ENCODE measurements at places on chromosomes 3 and 15.

DNA sequence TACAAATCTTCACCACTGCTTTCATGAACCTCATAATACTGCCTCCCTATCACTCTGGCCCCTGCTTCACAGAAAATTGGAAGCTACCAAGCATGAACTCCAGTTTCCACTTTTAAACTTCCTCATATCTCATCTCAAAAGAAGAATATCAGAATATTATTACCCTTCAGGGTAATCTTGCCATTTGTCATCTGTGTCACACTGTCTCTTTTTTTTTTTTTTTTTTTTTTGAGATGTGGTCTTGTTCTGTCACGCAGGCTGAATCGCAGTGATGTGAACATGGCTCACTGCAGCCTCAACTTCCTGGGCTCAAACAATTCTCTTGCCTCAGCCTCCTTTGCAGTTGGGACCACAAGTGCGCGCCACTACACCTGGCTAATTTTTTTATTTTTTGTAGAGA lies 80.4 kb upstream of the TCF12 start:
- no peak for DNase-seq

DNA sequence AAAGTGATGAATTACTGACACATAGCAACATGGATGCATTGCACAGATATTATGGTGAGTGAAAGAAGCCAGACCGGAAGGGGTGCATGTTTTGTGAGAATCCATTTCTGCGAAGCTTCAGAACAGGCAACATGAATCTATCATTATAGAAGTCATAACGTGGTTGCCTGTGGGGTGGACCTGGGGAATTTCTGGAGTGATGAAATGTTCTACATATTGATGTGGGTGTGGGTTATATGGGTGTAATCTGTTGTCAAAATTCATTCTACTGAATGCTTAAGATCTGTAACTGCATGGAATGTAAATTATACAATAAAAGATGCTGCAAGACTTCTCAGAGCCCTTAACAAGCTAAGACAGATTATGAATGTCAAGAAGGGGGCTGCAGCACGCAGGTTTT lies 25.2 kb upstream of the TSPAN3 start:
- DNase-seq = no peak

DNA sequence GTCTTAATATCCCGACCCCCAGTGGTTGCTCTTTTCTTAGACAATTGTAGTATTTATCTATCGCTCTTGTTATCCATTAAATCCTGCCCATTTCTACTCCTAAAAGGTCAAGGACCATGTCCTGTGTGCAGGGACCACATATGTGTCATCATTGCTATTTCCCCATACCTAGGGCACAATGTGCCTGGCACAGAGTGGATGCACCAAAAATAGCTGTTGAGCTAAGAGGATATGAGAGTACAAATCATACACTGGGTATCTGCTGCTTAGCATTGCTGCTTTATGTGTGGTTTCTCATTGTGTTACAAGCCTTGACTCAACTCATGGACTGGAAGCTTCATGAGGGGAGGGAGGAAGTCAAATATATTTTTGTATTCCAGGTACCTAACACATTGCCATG lies 3.4 kb upstream of the MITF start:
- DNase-seq = no peak

DNA sequence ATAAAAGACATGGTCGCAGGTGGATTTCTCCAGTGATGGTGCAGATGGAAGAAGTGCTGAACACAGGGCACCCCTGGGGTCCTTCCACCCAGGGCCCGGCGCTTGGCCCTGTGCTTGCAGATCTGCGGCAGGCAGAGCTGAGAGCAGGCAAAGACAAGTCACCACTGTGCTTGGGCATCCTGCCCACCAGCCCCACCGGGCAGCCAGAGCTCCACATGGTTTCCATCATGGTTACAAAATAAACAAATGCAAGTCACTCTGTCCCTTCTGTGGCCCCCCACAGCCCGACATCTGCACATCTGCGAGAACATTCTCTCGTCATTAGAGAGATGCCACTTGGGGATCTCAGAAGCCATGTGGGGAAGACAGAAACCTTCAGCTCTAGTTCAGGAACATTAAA lies 37.6 kb upstream of the SFMBT1 start:
- no peak for DNase-seq

DNA sequence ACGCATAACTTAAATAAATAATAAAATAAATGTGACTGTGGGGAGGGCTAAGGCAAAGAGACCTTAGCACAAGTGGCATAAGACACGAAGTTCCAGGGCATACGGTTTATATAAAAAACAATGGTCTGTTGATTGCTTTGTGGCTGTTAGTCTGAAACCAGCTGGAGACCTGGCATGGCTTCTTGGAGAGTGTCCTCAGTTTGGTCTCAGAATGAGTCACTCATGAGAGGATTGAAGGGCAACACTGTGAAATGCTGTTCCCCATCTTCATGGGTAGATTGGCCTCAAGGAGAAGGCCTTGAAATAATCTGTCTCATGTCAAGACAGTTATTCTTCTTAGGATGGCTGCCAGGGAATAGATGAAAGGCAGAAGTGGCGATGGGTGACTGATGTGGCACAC lies 62.2 kb downstream of the SOX2 start:
- no peak for DNase-seq

- DNase-seq = no peak
Measured at GRCh38 chr3:49626101-49626581, 48.0 kb upstream of the APEH start.

DNA sequence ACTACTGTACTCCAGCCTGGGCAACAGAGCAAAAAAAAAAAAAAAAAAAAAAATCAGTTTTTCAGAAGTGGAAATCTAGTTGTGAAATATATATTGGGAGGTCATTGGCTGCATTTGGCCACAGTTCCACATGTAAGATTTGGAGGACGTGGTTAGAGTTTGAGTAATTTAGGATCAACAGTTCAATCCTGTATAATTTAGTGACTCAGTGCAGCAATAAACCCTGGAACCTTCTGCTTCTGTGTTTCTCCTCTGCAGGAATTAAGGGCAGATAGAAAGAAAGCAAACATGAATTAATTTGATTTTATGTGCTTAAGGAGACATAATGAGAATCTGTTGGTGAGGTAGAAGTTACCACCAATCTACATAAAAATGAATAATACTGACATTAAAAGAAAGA lies 347.0 kb downstream of the PTPRG start:
- DNase-seq = no peak

- DNase-seq = no peak
Measured at GRCh38 chr3:32703491-32703972, 18.5 kb downstream of the CNOT10 start.

DNA sequence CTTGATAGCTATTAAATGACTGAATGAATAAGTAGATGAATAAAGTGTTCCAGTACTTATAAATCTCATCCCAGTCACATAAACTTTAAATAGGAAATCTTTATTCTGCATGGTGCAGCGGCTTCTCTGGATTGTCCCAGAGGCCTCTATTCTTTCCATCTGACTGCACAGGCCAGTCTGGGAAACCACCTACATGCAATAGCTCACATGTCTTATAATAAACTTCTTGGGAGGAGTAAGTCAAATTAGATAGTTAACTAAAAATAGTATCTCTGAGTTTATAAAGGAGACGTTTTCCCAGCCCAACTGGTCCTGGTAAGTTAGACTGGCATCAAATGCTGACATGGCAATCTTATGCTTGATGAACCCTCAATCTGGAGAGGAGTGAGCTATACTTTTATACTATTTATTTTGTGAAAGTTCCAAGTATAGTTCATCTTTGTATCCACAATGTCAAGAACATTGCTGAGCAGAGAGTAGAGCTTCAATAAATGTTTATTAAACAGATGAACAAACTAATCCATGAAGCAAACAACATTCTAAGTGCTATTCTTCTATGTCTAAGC lies 417.6 kb downstream of the TIGIT start:
- no peak for DNase-seq

GRCh38 chr15:37132826-37133417 lies 32.6 kb upstream of the MEIS2 start:
- DNase-seq = no peak

- DNase-seq = no peak
Measured at GRCh38 chr3:12380461-12380860, 91.6 kb downstream of the PPARG start.

GRCh38 chr3:128922804-128923459 lies 43.5 kb downstream of the ACAD9 start:
- peak; percentile 11 for DNase-seq

GRCh38 chr15:100252779-100253417 lies 88.9 kb downstream of the ADAMTS17 start:
- no peak for DNase-seq

DNA sequence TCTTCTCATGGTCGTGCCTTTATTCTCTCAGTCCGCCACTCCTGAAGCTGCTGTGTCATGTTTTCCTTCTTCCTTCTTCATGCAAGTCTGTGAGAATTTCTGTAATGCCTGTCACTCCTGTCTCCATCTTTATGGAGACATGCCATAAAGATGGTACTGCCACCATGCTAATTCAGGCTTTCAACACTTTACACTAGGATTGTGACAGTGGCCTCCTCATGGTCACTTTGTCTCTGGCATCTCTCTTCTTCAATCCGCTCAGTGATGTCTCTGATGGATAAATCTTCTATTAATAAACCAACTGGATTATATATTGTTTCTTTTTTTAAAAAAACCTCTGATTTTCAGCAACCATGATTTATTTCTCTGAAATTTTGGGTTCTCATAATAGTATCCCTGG lies 18.1 kb downstream of the PPM1L start:
- no peak for DNase-seq

- DNase-seq = no peak
Measured at GRCh38 chr15:100704281-100705055, 102.1 kb downstream of the ASB7 start.

- DNase-seq = no peak
Measured at GRCh38 chr15:47598996-47599395, 118.3 kb upstream of the SEMA6D start.

DNA sequence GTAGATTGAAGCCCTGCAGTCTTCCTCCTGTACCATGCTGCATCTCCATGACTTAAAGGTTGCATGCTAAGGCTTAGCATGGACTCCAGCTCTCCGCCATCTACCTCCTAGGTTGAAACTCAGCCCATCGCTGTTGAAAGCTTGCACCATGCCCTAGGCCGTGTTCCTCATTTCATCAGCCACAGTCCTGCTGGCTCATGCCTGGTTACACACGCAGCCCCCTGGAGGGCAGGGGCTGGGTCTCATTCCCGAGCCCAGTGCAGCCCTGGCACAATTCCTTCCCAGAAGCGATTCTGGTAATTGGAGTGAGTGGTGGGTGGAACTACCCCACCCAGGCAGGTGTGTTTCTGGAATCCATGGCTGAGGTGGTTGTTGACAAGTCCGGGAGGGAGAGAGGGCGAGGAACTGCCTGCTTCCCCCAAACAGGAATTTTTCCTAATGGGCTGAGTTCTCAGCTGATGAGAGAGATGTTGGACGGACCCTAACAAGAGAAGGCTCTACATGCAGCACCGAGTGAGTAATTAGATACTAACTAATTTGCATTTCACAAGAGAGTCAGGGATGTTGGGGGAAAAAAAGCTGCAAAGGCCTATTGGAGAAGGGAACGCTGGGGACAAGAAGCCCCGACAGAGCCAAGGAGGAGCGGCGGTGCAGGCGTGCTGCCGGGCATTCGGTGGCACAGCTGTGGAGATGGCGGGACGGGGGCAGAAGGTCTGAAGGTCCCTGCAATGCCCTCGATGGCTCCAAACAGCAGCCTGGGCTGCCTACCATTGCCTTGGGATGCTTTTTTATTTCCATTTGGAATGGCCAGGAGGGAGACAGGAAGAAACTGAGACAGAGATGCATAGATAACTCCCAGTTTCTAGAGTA lies 92.3 kb upstream of the TLE3 start:
- no peak for DNase-seq

GRCh38 chr3:11651900-11652299 lies 8.2 kb upstream of the VGLL4 start:
- DNase-seq = no peak

DNA sequence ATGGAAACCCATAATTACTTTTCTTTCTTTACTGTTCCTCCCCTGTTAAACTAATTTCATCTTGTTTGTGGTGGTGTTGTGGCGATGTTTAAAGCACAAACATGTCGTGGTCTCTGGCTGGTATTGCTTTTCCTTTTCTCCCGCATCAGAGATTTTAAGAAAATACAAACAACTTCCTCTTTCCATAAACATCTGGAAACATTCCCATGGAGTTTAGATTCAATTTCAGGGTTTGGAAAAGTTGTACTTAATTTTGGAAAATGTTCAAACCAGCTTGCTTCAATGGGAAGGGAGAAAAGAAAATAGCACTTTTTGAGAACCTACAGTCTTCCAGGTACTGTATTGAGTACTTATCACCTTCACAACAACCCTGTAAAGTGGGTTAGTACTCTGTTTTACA lies 30.4 kb downstream of the STARD9 start:
- DNase-seq = no peak

DNA sequence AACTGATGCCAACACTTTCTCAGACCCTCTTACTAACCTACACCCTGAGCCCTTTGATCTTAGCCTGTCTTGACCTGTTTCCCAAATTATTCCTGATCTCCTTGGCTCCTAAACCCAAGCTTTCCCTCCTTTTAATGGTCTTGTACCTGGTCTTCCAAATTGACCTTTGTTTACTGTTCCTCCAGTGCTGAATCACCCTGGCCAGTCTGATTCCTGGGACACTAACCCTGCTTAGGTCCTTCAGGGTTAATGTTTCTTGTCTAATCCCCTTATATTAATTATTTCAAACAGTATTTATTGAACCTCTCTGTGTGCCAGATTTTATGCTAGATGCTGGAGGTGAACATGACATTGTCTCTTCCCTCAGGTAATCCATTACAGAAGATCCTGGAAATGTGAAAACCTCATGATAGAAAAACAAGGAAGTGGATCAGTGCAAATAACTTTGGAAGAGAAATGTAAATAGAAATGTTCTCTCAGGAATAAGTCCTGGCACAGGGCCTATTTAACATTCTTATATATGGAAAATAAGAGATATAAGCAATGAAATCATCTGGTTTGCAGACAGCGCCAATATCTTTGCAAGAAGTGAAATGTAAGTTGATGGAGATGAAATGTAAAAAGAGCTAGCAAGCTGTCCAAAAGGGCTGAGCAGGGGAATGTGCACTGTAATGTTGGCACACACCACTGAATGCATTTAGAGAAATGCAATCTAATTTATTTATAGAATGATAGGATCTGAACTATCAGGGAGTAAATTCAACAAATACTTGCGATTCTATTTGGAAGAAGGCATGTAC lies 20.7 kb downstream of the HGD start:
- DNase-seq = no peak

GRCh38 chr3:70273492-70273891 lies 38.9 kb downstream of the MDFIC2 start:
- no peak for DNase-seq

DNA sequence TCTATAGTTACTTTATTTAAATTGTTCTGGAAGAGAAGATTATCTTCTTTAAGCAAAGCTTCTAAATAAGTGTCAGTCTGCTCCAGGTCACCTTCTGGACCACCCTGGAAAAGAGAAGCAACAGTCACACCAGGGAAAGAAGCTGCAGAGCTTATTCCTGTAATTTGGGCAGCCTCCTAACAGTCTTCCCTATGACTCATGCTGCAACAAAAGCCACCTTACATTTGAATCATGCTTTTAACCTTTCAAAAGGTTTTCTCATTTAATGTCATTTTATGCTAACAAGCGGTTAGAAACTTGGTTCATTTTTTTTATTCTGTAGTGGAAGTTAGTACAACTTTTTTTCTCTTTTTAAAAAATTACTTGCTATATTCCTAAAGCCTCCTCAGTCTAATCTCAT lies 5.3 kb upstream of the GUCA1C start:
- DNase-seq = no peak
